Activated T-cell treated with anti-CD3 and anti-CD28 coated beads for 48 hours (primary cell): ENCODE measurements at places on chromosomes 5 and 9.
A peak's percentile ranks its signal among the peaks of the same experiment; 100 is the strongest.

DNA sequence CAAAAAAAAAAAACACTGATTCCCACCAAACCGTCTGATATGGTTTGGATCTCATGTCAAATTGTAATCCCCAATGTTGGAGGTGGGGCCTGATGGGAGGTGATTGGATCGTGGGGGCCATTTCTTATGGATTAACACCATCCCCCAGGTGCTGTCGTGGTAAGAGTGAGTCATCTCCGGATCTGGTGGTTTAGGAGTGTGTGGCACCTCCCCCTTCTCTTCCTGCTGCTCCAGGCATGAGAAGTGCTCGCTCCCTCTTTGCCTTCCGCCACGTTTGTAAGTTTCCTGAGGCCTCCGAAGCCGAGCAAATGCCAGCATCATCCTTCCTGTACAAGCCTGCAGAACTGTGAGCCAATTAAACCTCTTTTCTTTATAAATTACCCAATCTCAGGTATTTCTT lies 45.2 kb downstream of the HSD17B3 start:
- DNase-seq, result no peak

- peak; percentile 16 for DNase-seq
These were observed 16.8 kb upstream of the DAB2IP start for GRCh38 chr9:121634329-121635261.

DNA sequence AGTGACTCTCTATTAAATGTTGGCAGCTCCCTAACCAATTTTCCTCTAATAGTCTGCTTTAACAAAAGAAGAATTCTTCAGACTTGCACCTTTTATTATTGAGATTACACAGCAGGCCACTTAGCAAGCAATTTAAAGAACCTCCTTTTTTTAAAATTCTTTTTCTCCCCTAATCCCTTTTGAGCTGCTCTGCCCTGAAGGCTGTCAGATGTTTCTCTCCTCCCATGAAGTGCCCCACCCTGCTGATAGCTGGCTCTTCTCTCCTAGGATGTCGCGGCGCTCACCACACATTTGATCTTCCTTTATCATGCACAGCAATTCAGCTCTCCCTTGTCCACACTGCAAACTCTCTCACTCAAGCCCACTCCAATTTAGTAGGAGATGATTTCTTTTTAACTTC lies 1471.1 kb upstream of the ACO1 start:
- no peak for DNase-seq

DNA sequence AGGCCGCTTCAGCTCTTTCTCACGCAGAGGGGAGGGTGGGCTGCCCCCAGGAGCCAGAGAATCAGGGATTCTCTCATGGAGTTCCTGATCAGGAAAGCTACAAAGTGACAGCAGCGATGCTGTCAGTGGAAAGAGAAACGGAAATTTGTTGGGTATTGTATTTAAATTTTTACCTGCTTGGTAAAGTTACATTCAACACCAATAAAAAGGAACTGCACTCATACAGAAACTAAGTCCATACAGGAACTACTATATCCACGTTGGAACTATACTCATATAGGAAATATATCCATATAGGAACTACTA lies 325.5 kb upstream of the IRX4 start:
- no peak for DNase-seq

DNA sequence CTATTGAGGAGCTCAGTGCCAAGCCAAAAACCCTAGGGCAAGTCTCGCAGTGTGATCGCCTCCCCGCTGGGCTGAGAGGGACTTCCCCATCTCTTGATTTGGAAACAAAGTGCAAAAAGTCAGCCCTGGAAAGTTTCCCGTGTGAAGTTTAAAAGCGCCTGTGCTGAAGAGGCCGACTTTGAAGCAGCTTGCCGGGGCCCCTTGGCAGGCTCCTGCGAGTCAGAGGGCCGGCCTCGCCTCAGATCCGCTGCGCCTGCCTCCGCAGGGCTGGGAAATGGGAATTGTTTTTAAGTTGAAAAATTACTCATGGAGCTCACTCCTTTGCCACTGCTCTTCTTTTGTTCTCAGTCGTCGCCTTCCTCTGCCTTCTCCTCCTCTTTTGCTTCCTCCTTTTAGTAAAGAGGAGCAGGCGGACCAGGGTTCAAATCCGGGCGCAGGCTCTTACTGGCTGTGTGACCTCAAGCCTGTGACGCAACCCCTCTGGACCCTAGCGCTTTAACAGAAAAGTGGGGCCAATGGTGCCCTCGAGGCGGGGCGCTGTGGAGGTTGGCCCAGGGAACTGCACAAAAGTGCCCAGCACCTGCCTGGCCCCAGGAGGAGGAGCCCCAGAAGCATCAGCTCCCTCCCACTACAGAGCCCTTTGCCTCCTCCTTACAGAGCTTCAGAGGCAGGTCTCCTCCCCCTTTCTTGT lies 14.7 kb upstream of the LHX2 start:
- DNase-seq, result peak; percentile 46

DNA sequence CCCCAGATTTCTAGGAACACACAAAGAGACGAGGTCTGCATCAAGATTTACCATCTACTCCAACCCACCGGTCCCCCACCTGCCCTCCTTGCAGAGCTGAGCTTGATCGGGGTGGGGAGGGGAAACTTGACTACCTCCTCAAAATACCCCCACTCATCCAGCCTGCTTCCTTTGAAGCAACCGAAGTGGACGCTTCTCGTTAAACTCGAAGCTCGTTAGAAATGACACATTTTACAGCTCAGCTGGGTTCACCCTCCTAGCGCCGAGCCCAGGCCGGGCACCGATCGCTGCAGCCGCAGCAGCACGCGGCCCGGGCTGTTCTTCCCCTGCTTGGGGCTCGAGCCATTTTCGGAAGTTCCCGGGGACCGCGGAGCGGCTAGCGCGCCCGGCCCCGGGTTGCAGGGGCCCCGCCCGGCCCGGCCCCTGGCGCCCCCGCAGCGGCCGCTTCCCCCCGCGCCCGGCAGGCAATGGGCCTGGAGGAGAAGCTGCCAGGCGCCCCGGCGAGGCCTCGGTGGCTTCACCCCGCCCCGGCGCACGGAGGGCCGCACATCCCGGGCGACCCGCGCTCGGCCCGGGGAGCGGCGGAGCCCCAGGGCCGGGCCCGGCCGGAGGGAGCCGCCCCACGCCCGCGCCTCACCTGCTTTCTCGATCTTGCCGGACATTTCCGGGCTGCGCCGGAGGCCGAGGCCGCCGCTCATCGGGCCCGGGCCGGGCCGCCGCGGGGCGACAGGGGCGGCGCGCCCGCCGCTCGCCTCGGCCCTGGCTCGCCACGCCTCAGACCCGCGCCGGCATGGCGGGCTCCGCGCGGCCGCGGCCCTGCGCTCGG lies 530 bp downstream of the RAPGEF1 start:
- no peak for DNase-seq

- DNase-seq, result no peak
These were observed 137.7 kb downstream of the PRELID2 start for GRCh38 chr5:145697251-145697990.

DNA sequence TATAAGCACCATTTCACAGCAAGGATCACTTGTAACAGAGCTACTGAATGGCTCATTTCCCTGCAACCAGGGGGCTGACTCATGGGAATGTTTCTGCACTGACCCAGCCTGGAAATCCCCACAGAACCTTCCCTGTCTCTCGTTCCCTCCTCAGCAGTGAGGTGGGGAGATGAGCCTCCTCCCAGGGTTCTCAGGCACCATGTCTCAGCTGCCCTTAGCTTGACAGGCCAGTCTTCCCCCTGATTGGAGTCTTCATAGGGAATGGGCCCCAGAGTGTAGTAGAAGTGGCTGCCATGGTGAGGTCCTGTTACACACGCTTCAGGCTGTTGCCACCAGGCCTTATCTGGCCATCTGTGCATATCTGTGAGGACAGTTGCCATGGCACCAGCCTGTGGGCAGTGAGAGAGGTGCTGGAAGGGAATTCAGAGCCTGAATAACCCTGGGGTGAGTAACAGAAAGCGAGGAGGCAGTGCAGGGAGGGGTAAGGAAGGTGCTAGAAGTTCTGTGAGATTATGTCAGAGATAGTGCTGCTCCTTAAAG lies 324.4 kb downstream of the ENC1 start:
- DNase-seq, result peak; percentile 23

- no peak for DNase-seq
These were observed 93.3 kb upstream of the PCSK5 start for GRCh38 chr9:75797085-75797580.

DNA sequence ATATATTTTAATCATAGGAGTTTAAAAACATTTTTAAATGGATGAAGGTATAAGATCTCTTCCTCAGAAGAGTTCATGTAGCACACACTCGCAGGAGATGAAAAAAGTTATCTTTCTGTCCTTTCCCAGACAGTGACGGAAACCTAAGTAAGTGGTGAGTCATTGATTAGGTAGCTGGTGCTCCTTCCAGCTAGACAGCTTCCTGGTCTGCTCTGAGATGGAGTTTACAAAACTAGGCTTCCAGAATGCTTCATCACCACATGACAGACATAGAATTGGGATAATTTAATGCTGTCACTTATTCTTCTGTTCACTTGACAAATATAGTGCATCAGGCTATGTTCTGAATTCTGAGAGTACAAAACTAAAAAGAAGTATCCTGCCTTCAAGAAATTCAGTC lies 2393.0 kb upstream of the C9orf72 start:
- no peak for DNase-seq

- no peak for DNase-seq
These were observed 76.9 kb downstream of the ST8SIA4 start for GRCh38 chr5:100826133-100826532.

- DNase-seq, result no peak
These were observed 88.3 kb downstream of the NSUN2 start for GRCh38 chr5:6544561-6544935.

GRCh38 chr9:132412089-132412488 lies 2.1 kb downstream of the CFAP77 start:
- DNase-seq, result no peak

DNA sequence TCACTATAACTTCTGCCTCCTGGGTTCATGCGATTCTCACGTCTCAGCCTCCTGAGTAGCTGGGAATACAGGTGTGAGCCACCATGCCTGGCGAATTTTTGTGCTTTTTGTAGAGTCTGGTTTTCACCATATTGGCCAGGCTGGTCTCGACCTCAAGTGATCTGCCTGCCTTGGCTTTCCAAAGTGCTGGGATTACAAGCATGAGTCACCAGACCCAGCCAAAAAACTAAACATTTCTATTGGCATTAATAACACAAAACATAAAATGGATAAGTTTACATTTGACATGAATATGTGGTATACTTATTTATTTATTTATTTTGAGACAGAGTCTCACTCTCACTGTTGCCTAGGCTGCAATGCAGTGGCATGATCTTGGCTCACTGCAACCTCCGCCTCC lies 13.6 kb upstream of the REEP5 start:
- DNase-seq, result no peak

DNA sequence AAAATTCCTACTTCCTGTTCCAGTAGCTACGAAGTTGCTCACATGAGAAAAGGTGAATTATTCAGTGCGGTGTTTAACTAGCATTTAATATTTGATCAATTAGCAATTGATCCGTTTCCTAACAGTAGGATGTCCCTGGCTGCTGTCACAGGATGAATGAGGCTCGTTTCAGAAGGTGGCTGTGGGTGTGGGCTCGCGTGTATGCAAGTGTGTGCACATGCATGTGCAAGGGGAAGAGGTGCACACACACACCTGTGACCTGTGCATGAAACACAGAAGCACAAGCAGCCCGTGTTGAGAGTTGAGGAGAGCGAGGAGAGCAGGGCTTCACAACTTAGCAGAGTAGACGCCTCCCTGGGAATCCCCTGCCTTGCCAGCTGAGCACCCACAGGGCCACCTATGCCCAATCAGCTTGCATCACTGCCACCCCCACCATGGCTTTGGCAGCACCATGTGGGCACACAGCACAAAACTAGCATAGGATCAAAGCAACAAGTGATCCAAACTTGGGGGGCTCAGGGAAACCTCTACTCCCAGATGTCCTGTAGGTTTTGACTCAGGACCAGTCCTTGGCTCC lies 107.2 kb downstream of the C5orf15 start:
- DNase-seq, result no peak

GRCh38 chr5:76622973-76623596 lies at the start of gene F2RL2:
Gene F2RL2 (minus strand): TSS chr5:76623403. CDS start chr5:76623230, 173 bp downstream.
- no peak for DNase-seq

- DNase-seq, result no peak
These were observed 20.0 kb downstream of the DCTN4 start for GRCh38 chr5:150738862-150739261.

- DNase-seq, result no peak
These were observed 75.3 kb downstream of the NMUR2 start for GRCh38 chr5:152329761-152330283.

DNA sequence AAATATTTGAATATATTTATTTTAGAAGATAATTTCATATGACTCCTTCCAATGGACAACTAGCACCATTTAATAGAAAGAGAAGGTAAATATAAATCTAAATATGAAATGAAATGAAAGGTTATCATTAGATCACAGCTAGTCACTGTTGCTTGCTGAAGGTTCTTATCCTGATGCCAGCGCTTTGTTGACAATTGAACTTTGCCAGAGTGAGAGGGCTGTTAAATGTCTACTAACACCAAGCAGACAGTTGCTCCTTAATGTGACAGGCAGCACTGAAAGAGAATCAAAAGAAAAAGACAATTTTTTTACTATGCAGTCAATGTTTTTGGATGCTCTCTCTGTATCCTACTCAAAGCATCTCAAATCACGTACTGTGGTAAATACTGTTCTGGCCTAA lies 152.6 kb upstream of the SEMA6A start:
- DNase-seq, result no peak

- no peak for DNase-seq
These were observed 16.8 kb downstream of the FRMD3 start for GRCh38 chr9:83521411-83521810.

DNA sequence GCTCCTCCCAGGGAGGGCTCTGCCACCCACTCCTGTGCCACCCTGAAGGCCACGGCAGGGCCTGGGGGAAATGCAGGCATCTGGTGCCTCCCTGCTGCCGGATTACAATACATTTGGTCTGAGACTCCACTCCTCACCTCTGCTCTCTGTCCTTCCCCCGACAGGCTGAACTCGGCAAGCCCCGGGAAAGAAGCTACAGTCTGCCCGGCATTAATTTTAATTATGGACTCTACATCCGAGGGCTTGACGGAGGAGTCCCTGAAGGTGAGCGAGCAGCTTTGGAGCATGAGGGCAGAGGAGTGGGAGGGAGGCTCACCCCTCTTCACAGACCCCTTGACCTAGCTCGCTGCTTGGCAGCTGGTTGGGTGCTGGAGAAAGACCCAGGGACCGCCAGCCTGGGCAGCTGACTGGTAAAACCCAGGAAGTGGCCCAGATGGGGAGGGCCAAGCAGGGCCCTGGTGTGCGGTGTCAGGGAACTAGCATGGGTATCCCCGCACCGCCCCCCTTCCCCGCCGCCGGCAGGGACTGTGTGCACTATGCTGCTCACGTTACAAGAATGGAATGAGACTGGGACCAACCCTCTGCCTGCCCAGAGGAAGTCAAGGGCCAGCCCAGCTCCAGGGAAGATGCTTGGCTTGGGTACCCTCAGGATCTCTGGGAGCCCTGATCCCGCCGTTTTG lies 83.7 kb upstream of the BARHL1 start:
- no peak for DNase-seq

DNA sequence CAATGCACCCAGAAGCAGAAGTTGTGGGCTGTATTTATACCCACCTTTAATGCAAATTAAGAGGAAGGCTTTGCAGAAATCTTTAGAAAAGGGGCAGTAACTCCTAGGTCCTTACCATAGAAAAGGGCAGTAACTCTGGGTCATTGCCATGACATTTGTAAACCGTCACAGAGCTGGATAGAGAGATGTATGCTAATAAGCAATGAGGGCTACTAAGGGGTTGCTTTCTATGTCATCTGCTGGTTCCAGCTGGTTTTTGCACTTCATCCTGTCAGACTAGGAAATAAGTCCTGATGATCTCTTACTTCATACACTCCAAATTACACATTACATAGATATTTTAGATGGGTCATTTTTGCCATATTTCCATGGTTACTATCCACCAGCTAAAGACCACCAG lies 299.1 kb upstream of the TYRP1 start:
- no peak for DNase-seq
